DMS79 treated with DMSO at 0.1 percent for 48 hours (cell line): ENCODE measurements at places on chromosomes 5 and 9.

DNA sequence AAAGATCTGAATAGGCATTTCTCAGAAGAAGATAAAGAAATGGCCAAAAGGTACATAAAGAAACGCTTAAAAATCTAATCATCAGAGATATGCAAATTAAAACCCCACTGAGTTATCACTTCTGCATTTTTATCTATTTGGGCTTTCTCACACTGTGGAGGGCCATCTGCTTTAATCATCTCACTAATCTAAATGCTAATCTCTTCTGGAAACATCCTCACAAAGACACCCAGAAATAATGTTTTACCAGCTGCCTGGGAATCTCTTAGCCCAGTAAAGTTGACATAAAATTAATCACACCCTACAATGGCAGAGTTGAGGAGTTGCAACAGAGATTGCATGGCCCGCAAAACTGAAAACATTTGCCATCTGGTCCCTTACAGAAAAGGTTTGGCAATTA lies 407.9 kb upstream of the CYLC2 start:
- no peak for DNase-seq

GRCh38 chr5:109924237-109925107 lies 234.7 kb downstream of the MAN2A1 start:
- DNase-seq, result no peak

DNA sequence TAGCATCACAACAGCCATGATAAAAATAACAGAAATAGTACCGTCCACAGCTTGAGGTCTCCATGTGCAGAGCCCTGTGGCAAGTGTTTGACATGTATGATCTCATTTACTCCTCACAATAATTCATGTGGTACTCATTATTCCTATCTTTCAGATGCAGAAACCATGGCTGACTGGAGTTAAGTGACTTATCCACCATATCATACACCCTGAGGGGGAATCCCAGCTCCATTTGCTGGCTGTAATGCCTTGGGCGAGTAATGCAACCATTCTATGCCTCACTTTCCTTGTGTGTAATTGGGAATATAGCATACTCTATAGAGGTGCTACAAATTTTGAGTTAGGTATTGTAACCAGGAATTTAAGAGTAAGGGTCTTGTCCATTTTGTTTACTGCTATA lies 347.0 kb upstream of the CLINT1 start:
- DNase-seq, result no peak

- DNase-seq, result no peak
Measured at GRCh38 chr9:32742296-32742695, 41.0 kb upstream of the TMEM215 start.

GRCh38 chr9:127735530-127736185 lies 564 bp upstream of the TOR2A start:
- DNase-seq, result no peak

DNA sequence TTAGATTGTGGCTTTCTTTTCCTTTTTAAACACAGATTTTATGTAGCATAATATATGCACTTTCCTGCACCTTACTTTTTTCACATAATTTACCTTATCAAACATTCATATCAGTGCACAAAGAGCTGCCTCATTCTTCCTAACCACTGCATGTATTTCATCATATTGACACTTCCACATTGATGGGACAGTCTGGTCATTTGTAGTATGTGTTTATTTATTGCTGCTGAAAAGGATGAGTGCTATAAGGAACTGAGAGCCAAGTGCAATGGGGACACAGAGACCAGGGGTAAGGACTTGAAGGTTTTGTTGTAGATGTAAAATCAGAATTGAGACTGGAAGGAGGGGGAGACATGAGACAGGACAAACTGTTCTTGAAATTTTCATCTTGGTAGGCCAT lies 193.8 kb downstream of the SMARCA2 start:
- DNase-seq, result no peak

DNA sequence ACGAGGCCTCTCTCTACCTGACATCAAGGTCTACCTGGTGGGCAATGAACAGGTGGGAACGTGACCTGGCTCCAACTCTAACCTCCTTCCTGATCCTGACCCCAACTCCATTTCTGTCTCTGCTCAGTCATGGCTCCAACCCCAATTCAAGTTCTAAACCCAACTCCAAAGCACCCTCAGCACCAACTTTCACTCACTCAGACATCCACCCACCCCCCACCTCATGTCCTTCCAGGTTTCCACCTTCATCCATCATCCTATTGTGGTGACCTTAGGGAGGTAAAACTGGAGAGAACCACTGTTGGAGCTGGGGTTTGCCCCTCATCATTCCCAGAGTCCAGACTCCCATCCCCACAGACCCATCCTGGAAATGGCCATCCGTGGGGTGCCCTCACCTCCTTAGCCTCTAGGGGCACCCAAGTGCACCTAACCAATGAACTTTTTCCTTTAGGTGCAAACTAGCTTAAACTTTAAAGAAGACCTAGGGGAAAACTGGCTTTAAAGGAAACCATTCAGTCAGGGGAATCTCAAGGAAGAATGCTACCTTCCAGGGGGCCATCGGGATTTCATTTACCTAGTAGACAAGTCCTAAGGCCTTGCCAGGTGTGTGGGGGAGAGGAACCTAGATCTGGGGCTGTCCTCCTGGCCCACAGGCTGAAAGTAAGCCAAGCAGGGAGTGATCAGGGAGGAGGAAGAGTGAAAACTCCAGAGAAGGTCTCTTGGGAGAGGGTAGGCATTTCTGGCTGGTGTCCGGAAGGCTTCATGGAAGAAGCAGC lies 11.3 kb downstream of the RGS14 start:
- no peak for DNase-seq

DNA sequence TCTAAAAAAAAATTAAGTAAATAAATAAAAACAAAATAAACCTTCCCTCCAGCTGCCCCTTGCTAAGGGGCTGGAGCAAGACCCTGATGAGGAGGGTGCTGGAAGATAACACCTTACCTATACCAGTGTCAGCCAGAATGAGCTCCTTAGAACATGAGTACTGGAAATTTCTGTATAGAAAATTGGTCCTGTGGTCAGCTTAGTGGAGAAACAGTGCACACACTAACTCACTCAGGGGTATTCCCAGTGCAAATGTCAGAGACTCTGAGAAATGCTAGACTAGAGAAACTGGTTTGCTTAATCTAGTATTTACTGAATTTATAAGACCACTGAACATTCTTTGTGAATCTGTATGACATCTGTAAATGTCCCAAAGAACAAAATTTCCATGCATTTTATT lies 62.1 kb upstream of the CTXN3 start:
- no peak for DNase-seq

- DNase-seq, result no peak
Measured at GRCh38 chr9:110828264-110828663, 159.7 kb downstream of the MUSK start.

GRCh38 chr5:58348996-58349728 lies 110.7 kb downstream of the PLK2 start:
- no peak for DNase-seq

- DNase-seq, result no peak
Measured at GRCh38 chr5:35364350-35364749, 134.1 kb upstream of the PRLR start.

GRCh38 chr9:113665756-113666155 lies 202.2 kb downstream of the RGS3 start:
- no peak for DNase-seq

GRCh38 chr9:85662573-85662972 lies 79.2 kb downstream of the AGTPBP1 start:
- DNase-seq, result no peak

- no peak for DNase-seq
Measured at GRCh38 chr9:21392270-21392669, 7.1 kb upstream of the IFNA2 start.

DNA sequence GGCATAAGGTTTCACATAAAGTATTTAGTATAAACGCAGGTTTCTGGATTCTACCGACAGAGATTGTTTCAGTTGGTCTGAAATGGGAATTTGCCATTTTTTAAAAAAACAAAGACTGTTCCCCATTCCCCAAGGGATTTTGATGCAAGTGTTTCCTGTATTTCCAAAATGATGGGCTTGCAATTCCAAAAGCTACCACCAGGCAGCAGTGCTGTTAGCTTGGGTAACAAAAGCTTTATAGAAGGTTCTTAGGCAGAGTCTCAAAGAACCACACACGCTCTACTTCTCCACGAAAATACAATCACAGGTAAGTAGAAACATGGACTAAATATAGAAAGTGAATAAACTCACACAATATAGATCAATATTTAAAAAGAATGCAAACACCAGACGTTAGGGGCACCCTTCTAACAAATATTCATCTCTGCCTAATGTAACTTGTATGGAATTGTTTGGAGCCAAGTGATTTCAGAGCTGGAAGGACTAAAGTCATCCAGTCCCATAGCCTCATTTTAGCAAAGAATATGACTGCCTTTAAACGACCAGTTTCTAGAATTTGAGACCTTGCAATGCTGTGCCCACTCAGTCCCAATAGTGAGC lies 154.3 kb downstream of the SPOCK1 start:
- DNase-seq, result no peak

GRCh38 chr9:2743937-2744529 lies 26.7 kb downstream of the KCNV2 start:
- no peak for DNase-seq

- DNase-seq, result no peak
Measured at GRCh38 chr5:72141440-72142355, 34.4 kb downstream of the MAP1B start.

DNA sequence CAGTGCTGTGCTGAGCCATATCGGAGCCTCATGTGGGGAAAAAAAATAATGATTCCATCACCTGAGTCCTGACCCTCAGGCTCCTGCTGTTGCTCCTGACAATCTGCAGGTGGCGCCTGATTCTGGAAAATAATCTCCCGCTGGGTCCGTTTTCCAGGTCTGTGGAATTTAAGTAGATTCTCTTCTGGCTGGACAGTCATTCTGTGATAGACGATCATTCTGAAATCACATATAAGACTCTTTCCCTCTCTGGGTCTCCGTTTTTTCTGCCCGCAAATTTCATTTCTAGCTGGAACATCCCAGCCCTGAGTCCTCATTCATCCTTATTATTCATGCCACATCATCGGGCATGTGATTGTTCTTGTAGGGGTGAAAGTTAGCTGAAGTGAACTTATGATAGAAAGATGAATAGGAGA lies 22.1 kb upstream of the STXBP1 start:
- DNase-seq, result peak; percentile 89

DNA sequence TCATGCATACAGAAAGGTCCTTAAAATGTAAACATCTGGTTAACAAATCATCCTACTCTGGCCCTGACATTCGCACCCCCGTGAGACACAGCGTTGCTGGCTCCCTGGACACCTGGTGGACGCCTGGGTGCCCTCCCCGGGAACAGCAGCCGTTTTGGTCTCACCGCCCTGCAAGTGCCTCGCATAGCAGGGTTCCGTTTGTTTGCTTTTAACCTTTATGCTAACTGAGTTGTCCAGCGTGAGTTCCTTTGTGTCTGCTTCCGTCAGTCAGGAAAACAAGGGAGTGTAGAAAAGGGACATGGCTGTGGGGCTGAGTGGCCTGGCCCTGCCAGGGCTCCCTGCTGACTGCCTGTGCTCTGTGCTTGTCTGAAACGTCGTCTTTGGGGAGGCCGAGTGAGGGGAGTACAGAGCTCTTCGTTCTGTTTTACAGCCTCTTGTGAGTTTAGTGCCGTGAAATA lies 91.8 kb upstream of the CACNA1B start:
- no peak for DNase-seq

- DNase-seq, result no peak
Measured at GRCh38 chr5:123665822-123666371, 153.9 kb downstream of the CSNK1G3 start.

GRCh38 chr5:141483902-141484301 lies 928 bp upstream of the PCDHGC4 start:
- no peak for DNase-seq

GRCh38 chr5:9852671-9853070 lies 222.5 kb upstream of the TAS2R1 start:
- no peak for DNase-seq

DNA sequence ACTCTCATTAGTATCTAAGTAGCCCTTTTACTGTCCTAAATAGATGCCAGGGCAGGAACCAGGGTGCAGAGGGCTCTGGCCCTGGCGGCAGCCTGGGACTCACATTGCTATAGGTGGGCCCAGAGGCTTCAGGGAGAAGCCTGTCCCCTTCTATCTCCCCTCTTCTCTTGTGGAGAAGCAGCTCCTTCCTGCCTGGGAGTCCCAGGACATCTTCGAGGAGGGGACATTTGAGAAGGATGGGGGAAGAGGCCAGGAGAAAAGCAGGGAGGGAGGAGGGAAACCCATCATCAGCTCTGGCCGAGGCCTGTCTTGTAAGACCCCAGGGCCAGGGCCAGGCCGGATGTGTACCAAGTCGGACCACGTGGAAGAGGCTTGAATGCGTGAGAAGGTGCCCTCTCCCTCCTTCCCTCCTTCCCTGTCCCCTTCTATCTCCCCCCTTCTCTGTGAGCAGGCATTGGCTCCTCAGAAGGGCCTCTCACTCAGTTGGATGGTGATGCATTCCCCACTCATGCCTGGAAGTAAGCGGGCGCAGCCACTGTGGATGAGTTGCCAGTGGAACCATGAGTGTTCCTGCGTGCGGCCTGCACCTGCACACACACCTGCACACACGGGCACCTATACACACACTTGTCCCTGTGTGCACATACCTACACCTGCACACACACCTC lies 20.7 kb upstream of the LPCAT1 start:
- no peak for DNase-seq
